ENCODE measurements at places on chromosomes 6 and 20.

- no peak for DNase-seq
These were observed 16.2 kb downstream of the TTLL2 start for GRCh38 chr6:167341038-167341583.

DNA sequence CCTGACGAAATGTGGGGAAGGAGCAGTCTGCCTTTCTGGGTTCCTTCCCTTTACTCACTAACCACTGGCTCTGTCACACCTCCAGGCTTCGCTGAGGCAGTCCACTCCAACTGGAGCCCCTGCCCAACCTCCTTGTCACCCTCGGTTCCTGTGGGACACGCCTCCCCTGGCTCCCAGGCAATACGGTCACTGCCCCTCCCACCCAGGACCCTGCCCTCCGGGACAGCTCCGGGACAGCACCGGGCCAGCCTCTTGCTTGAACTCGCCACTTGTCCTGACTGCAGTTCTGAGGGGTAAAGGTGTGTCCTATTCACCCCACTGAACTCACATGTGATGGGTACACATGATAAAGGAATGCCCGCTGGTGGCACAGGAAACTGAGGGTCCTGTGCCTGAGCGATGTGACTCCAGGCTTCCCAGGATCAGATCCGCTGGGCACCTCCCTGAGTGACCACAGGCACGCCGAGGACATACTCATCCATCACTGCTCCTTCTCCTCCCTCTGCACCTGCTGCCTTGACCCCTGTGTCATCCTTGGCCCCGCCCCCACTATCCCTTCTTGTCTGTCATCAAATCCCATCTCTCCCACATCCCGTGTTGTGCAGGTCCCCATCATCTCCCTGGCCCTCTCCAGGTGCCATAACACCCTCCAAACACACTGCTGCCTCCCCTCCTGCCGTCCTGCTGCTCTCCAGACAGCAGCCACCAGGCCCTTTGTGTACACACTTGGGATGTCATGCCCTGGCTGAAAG is 7.9 kb downstream of the SDCBP2 start:
- no peak for DNase-seq

GRCh38 chr6:81487489-81487888 is 265.0 kb downstream of the TENT5A start:
- no peak for DNase-seq

GRCh38 chr6:10272591-10272990 is 142.3 kb downstream of the TFAP2A start:
- no peak for DNase-seq

- no peak for DNase-seq
These were observed 121.4 kb downstream of the TPBG start for GRCh38 chr6:82484737-82485626.

DNA sequence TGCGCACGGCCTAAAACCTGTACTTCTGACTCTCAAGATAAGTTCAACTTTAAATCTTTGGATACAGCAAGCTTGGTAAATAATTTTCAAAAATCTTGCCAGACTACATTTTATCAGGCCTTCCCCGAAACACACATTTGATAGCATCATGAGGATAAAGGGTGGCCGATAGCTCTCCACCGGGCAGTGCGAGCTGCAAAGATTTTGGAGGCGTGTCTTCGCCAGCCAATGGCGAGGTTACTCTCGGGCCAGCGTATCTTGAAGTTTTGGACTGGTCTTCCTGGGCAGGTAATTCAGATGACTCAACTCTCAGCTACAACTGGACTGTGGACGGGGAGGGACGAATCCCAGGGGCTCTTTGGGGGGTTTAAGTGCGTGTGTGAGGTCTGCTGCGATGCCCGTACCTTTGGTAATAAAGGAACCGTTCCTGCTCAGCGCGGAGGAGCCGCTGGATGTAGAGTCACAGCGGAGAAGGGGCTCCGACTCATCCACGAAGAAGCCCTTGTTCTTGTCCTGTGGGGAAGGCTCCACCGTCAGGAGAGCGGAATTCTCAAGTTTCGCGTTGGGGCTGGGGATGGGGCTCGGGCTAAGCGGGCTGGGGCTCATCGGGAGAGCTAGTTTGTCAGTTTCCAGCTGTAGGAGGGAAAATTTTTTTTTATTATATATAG is 75.3 kb downstream of the TNFRSF21 start:
- DNase-seq: no peak

GRCh38 chr6:129195643-129196042 is 312.7 kb downstream of the LAMA2 start:
- no peak for DNase-seq
